Endothelial cell (in vitro differentiated cells): ENCODE measurements at places on chromosomes 4 and X.
A peak's percentile ranks its signal among the peaks of the same experiment; 100 is the strongest.

DNA sequence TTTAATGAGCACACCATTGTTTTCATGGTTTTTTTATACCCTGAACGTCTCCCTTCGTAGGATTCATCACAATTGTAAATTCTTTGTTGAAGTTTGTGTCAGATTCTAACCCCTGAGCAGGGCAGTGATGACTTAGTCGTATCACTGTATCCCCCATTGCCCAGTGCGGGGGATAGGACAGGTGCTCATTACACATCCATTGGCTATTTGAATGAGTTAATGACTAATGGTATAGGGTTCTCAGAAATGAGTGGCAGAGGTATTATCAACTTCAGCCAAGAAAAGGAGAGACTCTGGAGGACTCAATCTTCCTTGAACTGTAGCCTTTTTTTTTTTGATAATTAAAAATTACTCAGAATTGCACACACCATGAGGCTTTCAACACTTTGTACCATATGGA, 64.6 kb downstream of the SYNPO2 start:
- DNase-seq: no peak

GRCh38 chr4:67713529-67714247, 12.7 kb upstream of the UBA6 start:
- no peak for DNase-seq

DNA sequence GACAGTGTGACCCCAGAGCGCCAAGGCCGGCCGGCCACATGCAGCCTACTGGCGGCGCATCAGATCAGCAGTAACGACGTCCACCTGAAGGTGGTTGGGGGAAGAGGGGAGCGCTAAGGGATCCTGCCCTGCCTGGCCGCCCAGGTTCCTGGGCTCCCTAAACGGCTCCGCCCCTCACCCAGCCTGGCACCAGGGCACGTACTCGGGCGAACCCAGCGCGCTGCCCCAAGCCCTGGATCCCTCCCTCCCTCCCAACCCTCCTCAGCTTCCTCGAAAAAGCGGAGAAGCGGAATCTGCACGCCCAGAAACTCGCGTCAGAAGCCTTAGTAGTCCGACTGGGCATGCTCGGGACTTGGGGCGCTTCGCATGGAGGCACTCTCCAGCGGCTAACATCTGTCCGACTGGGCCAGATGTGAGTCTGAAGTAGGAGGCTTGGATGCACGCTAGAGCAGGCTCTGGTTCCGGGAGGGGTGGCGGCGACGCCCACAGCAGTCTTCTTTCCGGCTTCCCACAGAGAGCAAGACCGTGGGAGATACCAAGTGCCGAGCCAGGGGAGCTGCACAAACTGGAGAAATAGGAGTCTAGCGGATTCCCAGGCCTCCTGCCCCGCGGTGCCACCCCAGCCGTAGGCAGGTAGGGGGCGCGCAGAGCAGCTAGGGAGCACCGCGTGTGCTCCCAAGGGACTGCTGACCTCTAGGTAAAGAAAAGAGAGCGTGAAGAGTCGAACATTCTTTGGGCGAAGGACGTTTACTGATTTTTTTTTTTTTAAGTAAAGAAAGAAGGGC, 114.3 kb upstream of the TEX13C start:
- DNase-seq: peak; percentile 63

DNA sequence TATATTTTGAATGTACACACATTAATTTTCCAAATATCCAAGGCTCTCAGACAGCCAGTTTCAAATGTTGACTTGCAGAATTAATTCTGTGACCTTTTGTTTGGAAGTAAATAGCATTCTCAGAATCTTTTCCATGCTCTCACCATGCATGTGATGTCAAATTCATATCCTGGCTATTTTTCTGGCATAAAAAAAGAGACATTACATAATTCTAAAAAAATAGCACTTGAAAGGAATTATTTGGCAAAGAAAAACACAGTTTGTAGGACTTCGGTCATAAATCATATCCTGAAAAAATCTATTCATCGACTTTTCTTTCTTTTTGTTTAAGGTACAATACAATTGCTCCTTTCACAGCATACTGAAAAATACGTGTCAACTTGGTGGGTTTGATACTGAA, 111.2 kb downstream of the GLRA3 start:
- no peak for DNase-seq

DNA sequence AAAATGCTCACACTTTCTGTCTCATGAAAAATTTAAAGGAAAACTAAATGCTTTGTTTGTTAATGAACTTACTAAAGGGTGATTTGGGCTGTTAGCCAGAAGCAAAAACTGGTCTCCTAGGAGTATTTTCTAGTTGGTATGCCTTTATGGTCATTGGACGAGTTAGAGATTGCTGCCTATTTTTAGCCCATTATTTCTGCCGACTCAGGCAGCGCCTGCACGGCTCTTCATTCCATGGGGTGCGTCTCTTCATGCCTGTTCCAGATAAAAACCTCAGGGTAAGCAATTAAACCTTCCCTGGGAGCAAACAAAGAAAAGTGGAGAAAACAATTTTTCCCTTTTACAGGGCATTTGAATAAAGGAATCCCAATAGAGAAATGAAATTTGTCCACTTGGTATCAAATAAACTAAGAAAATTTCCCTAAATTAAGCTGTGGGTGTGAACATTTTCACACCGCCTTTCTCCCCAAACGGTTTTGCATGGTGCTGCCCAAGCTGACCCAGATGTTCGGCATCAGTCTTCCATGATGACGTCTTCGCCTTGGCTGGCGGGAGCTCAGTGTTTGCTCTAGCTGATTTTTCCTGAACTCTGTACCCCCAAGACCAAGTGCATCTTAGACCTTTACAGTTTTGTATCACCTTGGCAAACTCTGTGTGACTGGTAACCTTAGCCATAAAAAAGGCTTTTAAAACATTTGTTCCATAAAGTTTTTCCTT, 61.7 kb upstream of the ADGRG2 start:
- no peak for DNase-seq

- no peak for DNase-seq
These were observed 56.7 kb upstream of the SLC7A11 start for GRCh38 chr4:138298866-138299265.

- DNase-seq: no peak
These were observed 186.0 kb downstream of the HHIP start for GRCh38 chr4:144831971-144832370.

GRCh38 chr4:155759372-155760252, 791 bp downstream of the GUCY1B1 start:
- DNase-seq: peak; percentile 42

DNA sequence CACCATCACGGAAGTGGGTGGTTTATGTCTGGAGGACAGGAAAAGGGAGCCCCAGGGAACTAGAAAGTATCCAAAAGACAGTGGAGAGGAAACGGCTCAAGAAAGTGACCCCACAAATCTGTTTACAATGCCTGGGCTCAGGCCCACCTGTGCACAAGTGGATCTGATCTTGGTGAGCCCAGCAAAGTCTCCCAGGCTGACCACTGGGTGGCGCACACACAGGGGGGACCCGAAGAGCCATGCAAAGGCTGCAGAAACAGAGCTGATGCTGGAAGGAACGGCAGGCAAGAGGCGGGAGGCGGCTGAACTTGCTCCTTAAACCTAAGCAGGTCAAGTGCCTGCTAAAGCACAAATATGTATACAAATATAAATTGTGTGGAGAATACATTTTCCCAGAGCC, 9.6 kb downstream of the HAUS7 start:
- DNase-seq: peak; percentile 67

DNA sequence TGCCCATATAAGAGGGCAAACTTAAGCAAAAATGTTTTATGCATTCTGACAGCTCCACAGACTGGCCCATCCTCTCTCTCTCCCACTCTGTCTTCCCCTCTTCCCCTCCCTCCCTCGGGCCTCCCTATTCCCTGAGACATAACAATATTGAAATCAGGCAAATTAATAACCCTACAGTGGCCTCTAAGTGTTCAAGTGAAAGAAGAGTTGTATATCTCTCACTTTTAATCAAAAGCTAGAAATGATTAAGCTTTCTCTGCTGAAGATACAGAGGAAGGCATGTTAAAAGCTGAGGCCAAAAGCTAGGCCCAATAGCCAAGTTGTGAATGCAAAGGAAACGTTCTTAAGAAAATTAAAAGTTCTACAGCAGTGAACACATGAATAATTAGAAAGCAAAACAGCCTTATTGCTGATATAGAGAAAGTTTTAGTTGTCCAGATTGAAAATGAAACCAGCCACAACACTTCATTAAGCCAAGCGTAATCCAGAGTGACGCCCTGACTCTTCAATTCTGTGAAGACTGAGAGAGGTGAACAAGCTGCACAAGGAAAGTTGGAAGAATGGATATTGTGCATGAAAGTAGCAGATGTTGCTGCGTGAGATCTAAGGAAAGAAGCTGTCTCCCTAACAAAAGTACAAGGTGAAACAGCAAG, 54.9 kb downstream of the USO1 start:
- DNase-seq: no peak

GRCh38 chr4:16158504-16158852, 67.8 kb downstream of the TAPT1 start:
- no peak for DNase-seq

DNA sequence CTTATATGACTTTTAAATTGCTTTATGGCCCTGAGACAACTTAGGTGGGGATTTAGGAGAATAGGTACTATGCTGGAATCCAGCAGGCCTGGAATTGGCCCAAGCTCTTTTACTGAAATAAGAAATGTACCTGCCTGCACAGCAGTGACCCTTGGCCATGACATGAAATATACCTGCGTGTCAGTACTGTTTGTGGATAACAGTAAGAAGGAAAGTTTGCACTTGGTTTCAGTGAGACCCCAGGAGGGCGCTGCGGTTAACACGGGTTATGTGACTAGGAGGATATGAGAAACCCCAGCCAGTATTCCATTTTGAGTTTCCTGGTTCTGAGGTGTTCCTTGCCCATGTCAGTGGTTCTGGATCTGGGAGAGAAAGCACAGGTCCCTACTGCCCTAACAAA, 5.3 kb downstream of the MTM1 start:
- no peak for DNase-seq

DNA sequence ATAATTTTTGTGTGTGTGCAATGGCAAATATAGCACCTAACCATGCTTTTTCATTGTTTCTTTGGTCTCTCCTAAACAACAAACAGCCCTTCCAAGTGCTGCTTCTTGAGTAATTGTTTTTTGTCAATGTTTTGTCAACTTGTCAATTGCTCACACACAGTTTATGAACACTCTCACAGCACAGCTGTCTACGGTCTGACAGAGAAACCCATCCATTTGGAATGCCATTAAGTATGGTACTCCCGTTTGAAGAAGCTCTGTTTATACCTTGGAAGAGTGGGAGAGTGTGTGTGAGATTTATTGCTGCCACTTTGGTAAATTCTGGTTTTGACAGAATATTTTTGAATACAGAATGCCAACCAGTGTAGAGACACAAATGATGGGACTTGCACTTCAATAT, 254.6 kb downstream of the LDB2 start:
- DNase-seq: no peak

DNA sequence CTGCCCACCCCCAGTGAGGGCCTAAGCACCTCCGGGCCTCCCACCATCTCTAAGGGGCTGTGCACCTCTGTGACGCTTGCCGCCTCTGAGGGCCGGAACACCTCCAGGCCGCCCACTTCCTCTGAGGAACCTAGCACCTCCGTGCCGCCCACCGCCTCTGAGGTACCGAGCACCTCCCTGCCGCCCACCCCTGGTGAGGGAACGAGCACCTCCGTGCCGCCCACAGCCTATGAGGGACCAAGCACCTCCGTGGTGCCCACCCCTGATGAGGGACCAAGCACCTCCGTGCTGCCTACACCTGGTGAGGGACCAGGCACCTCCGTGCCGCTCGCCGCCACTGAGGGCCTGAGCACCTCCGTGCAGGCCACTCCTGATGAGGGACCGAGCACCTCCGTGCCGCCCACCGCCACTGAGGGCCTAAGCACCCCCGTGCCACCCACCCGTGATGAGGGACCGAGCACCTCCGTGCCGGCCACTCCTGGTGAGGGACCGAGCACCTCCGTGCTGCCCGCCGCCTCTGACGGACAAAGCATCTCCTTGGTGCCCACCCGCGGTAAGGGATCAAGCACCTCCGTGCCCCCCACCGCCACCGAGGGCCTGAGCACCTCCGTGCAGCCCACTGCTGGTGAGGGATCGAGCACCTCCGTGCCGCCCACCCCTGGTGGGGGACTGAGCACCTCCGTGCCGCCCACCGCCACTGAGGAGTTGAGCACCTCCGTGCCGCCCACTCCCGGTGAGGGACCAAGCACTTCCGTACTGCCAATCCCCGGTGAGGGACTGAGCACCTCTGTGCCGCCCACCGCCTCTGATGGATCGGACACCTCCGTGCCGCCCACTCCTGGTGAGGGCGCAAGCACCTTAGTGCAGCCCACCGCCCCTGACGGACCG, 977 bp downstream of the MAGEE1 start:
- DNase-seq: peak; percentile 5

- no peak for DNase-seq
These were observed 15.6 kb downstream of the ALPK1 start for GRCh38 chr4:112312610-112313239.

DNA sequence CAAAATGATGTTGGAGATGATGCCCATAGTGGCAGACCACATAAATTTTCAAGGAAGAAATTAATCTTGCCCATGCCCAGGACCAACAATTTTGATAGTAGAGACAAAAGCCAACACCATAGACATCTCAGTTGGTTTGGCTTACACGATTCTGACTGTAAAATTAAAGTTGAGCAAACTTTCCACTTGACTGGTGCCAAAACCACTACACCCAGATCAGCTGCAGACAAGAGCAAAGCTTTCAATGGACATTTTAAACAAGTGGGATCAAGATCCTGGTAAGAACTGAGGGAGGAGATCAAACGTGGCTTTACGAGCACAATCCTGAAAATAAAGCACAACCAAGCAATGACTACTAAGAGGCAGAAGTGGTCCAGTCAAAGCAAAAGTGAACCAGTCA, 90.7 kb downstream of the PAPSS1 start:
- DNase-seq: no peak

DNA sequence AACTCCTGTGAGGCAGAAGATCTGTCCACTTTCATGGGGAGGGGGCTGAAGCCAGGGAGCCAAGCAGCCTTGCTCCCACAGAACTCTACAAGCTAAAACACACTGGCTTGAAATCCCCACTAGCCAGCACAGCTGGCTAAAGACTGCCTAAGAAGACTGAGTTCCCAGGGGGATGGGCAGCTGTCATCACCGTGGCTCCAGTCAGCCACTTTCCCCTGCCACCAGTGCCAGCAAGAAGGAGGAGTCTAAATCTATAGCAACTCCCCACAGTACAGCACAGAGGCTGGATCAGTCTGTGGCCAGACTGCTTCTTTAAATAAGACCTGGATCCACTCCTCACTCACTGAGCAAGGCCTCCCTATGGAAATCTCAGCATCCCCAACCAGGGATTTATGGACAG, 308.6 kb downstream of the FAM47B start:
- DNase-seq: no peak

- DNase-seq: no peak
These were observed 1538.8 kb downstream of the PCDH7 start for GRCh38 chr4:32258986-32259385.
